Fibroblast of skin of scalp (primary cell): ENCODE measurements at places on chromosomes 1 and 21.

GRCh38 chr1:38481871-38482826 lies 377.4 kb downstream of the RRAGC start:
- no peak for DNase-seq

- DNase-seq: no peak
Measured at GRCh38 chr21:45148316-45148990, 74.1 kb downstream of the ADARB1 start.

DNA sequence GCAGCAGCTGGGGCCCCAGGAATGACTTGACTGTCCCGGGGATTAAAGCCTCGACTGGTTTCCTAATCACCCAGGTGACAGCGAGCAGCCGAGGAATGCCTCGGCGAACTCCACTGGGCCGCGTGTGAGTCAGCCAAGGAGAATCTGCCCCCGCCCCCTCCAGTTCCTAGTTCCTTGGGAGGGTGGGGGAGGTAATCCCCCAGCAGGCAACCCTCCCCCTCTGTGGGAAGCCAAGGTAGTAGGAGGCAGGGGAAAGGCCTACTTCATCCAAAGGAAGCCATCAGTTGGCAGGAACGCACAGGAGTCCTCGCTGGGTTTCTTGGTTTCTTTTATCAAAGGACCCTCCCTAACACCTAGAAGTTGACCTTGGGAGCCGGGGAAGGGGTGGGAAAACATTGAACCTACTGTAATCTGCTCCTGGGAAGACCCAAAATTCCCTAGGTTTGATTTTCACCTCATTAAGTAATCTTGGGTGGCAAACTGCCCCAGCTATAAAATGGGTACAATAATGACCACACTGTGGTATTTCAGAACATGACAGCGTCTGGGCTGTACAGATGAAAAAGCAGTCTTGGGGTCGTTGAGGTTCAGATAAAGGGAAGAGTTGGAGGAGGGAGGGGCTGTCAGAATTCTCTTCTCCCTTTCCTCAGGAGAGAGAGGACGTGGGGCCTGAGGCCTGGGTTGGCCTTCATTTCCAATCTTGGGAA lies 1.4 kb downstream of the TENT5B start:
- peak; percentile 92 for DNase-seq

DNA sequence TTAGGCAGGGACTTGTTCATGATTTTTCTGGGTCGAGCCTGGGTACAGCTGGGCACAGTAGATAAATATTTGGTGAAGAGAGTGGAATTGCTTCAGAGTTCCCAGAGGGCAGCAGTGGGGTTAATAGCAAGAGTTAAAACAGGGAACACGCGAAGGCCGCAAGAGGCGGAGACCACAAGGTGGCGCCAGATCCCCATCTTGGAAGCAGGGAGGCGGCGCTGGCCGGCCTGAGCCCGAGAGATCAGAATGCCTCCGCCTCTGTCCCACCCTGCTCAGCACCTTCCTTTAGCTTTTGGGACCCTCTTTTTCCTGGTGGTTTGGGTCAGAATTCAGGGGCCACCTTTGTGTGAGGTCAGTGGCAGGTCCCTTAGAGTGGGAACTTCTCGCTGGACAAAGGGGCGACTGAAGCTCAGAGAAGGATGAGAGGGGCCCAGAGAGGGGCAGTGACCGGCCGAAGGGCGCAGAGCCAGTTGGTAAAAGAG lies 6.5 kb upstream of the PADI2 start:
- DNase-seq: peak; percentile 81

- DNase-seq: peak; percentile 65
Measured at GRCh38 chr1:98940722-98941079, 64.0 kb downstream of the PLPPR5 start.

DNA sequence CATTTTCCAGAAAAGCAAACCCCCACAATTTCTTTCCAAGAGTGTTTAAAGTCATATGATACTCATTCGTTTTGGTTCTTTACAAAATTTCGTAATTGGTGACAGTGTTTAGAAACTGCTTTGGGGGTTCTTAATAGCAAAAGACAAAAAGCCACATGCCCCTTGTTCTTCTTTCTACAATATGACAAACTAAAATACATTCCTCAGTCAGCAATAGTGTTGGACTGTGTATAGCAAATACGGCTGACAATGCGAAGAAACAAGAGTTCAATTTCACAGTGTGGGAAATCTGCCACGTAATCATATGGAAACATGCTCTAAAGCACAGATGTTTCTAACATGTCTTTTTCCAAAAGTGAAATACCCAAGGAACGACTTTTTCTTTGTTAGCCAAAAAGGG lies 7.6 kb upstream of the IFNAR1 start:
- DNase-seq: peak; percentile 21

DNA sequence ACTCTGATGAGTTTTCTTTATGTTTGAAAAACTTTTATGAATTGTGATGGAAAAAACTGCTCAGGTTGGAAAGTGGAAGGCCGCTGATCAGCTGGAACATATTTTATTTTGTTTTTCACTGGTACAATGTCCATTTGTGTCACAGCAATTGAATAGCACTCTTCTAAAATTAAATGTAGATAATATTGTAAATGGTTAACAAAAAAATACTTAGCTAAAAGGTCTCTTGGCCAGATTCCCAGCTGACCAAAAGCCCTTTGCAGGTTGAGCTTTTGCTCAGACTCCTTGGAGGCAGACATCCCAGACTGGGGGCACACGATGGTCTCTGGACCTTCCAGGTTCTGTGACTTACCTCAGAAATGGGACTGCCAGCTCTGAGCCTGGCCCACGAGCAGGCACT lies 26.3 kb downstream of the SAMD13 start:
- DNase-seq: no peak

GRCh38 chr1:21289700-21290545 lies at the start of gene ECE1:
Gene ECE1, minus strand, starts transcription at chr1:21290463. Its CDS starts 49 bp downstream, at chr1:21290414.
- no peak for DNase-seq

DNA sequence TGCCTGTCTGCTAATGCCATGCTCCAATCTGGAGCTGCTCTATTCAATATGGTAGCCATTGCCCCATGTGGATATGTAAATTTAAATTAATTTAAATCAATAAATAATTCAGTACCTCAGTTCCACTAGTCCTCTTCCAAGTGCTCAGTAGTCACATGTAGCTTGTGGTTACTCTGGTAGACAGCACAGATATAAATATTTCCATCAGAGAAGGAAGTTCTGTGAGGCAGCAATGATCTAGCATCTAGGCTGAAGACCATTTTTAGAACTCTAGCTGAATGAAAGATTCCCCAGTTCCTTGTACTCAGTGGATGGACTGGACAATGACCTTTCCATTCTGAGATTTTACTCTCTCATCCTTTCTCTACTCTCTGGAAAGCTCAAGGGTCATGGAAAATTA lies 25.8 kb upstream of the CAPZB start:
- no peak for DNase-seq

- peak; percentile 60 for DNase-seq
Measured at GRCh38 chr1:154546264-154547063, 12.0 kb downstream of the UBE2Q1 start.

DNA sequence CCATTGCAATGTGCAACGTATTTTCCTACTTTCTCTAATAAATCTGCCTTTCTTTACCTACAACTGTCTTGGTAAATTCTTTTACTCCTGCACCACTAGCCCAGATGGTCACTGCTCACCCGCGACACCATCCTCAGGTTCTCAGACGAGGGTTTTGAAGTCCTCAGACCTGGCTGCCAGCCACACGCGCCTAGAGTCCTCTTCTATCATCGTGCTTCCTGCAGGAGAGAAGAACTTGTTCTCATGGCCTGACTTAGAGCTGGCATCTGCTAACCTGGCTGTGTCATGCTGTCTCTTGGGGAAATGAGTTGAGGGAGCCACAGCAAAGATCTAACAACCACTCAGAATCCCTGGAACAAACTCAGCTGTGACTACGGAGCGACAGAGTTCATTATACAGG lies 30.3 kb upstream of the PGBD5 start:
- DNase-seq: no peak

- DNase-seq: no peak
Measured at GRCh38 chr1:219550201-219550600, 62.7 kb downstream of the ZC3H11B start.
